Dermis microvascular lymphatic vessel endothelial cell (primary cell): ENCODE measurements at places on chromosomes 2 and 18. TPM values are rescaled to one million over a fixed set of nuclear protein-coding genes. Genes with fewer than 3 reads are reported as not detected.
A peak's percentile ranks its signal among the peaks of the same experiment; 100 is the strongest.

DNA sequence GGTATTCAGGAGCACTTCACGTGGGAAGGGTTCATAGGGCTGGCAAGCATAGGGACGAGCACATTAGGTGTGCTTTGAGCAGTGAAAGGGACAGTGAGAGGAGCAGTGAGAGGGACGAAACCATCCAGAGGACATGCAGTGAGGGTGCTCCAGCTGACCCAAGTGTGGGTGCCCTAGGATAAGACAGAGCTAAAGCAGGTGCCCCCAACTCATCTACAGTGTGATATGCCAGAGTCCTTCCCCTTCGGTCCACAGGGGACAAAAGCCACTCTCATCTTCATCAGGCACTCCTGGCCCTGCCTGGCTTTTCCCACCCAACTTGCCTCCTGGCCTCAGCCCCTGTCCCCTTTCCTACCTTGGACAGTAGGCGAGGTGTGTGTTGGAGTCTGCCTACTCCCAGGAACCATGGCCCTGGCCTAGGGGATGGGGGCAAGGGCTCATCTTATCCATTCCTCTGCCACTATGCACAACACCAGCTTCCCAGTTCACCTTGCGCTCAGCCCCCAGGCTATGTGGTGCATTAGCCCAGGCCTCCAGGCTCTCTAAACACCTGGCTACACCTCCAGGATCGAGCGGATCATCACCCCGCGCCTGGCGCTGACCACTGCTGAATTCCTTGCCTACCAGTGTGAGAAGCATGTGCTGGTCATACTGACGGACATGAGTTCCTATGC lies 16.1 kb upstream of the ANKRD53 start:
- DNase-seq, result no peak

GRCh38 chr2:37168217-37168981 lies 11.6 kb upstream of the EIF2AK2 start:
- peak; percentile 24 for DNase-seq

DNA sequence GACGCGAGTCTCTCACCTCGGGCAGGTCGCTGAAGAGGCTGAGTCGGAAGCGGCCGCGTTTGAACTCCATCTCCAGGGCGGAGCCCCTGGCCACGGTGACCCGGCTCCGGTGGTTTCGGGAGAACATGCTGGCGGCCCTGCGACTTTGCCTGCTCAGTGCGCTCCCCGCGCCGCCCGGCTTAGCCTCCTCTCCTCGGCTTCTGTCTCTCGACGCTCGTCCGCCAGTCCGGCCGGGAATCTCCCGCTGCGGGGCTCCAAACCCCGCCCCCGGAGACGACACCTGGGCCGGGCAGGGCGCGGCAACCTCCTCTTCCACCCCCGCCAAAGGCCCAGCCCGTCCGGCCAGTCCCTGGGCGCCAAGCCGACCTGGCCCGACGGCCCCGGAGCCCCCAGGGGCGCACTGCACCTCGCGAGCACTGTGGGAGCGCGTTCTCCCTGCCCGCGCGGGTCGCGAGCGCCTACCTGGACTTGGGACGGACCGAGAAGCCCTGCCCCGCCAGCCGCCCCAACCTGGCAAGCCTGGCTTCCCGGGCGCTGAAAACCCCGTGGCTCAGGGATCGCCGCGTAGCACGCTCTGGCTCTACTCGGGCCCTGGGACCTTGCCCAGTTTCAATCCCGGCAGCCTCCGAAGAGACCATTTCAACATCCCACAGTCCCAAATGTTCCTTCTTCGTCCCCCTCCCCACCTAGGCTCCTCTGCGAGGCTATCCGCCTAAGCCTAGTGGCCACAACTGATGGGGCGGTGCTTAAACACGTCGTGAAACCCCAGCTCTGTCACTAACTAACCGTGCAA lies at the start of gene RTKN:
TSS of gene RTKN (minus strand) at position 248 of the 793 bp plus-strand sequence. CDS start at position 127, 121 bp downstream.
- DNase-seq, result no peak

DNA sequence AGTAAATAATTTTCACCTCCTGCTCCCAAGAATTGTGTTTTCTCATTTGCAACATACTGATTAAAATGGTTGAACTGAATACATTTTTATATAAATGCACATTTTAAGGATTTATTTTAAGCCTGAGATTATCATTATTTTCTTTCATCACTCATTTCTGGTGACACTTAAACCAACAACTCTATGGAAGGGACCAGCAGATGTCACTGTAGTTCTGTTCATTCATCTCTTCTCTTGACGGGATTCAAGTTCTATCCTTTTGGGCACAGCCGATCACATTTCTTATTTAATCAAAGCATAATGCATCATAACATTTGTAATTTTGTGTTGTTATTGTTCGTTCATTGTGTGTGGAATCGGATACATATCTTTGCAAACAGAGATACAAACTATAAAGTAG lies 417.9 kb downstream of the HRH4 start:
- DNase-seq, result peak; percentile 72

- DNase-seq, result no peak
These were observed 279.7 kb upstream of the TRIB2 start for GRCh38 chr2:12436935-12437561.

DNA sequence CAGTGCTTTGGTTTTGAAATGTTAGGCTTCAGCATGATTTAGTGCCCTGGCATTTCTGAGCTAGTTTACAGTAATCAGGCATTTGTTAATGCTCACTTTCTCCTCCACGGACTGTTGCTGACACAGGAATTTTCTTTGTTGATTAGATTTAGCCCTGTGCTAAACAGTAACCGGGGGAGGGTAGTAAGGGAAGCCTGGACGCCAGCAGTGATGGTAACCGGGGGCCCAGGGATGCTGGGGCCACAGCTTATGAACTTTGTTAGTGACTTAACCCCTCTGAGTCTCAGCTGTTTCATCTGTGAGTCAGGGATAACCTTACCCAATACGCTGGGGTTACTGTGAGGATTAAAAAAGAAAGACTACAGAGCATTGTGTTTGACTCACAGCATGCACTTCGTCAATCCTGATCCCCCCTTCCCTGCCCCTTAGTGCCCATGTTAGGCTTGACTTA lies 33.5 kb downstream of the KLHL29 start:
- no peak for DNase-seq

GRCh38 chr2:199471443-199472057 lies 13.8 kb upstream of the SATB2 start:
- DNase-seq, result peak; percentile 47

DNA sequence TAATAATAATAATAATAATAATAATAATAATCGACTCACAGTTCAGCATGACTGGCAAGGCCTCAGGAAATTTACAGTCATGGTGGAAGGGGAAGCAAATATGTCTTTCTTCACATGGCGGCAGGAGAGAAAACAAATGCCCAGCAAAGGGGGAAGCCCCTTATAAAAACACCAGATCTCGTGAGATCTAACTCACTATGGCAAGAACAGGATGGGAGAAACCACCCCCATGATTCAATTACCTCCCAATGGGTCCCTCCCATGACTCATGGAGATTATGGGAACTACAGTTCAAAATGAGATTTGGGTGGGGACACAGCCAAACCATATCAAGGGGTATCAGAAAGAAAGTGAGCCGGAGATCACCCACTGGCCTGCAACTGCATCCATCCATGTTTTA lies 40.5 kb upstream of the PAPOLG start:
- DNase-seq, result no peak

GRCh38 chr2:121084130-121084680 lies 200.8 kb downstream of the TFCP2L1 start:
- DNase-seq, result no peak

- DNase-seq, result no peak
These were observed 64.2 kb upstream of the OTOS start for GRCh38 chr2:240204431-240205276.

DNA sequence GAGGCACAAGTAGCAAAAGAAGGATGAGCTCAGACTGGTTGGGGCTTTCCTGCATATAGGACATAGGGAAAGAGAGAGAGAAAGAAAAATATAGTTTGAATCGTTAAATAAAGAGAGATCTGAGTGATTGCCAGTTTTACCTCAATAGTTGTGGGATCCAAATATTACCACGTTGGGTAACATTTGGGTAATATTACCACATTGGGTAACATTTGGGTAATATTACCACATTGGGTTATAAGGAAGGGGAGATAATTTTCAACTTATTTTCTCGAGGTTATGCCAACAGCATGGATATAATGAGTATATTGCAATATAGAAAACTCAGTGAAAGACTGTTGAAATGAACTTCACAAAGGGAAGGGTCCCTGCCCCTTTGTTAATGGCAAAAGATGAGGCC lies 20.7 kb downstream of the SP140 start:
- DNase-seq, result no peak

DNA sequence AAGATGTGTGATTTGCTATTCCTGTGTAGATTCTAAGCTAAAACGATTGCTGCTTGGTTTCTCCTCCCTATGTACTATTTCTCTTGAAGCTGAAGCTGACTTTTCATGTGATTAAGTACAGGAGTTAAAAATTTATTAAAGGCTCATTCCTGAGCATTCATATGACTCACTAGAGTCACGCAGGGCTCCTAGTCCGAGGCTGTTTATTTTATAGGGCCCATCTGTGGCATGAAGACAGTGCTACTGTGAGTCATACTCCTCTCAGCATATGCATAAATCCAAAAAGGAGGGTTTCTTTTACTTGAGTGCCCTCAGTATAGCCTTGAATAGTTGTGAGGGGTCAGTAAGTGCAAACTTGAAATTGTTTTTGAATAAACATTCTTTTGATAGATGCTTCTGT lies 378.8 kb downstream of the PTPRM start:
- peak; percentile 91 for DNase-seq

- DNase-seq, result no peak
These were observed 133.2 kb downstream of the ACKR3 start for GRCh38 chr2:236702657-236703372.

DNA sequence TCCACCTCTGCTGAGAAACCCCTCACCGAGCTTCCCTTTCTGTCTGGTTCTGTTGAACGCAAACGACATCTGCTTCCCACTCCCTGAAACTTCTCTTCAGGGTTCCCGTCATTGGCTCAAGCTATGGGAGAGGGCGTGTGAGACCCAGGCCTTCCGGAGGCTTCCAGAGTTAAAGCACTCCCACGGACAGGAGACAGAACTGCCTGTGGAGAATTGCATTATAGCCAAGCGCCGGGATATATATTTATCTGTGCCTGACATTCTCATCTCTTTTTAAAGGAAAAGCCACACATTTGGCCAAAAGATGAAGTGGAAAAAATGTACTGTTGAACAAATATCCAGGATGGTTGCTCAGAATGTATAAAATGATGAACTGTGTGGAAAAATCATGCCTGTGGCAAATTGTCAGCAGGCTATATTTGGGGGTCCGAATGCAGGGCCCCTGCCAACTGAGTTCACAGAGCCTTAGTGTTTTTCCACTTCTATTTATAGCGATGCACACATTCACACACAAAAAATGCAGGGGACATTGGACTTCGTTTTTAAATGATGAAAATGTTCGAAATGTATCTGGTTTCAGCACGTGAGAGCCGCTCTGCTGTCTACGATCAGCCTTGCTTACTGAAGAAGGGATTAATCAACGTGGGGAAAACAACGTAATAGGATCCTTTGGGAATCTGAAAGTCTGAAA lies 59.5 kb downstream of the E2F6 start:
- DNase-seq, result peak; percentile 49

- no peak for DNase-seq
These were observed 208.4 kb downstream of the INSIG2 start for GRCh38 chr2:118296663-118297062.

- no peak for DNase-seq
These were observed 290.4 kb upstream of the ZC3H15 start for GRCh38 chr2:186195696-186196095.

DNA sequence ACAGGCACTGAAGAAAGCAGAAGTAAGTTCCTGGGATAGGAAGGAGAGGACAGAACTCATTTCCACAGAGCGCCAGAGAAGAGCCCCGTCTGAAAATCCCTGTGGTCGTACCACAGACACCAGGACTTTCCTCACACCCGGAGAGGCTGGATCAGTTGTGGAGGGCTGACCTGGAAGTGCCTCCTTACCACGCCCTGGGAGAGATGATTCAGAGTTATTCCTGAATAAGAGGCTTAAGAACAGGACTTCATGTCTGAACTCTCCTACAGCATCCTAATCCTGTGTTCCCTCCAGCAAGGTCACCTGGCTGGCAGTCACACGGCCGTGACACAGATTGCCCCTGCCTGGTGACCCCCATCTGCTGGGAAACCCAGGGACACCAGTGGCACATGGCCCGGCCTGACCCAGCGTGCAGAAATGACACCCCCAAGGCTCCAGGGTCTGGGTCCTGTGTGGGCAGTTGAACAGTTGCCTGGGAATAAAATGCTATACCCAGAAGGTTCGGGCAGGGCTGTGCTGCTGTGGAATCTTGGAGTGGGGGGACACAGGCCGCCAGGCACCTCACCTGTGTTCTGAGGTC lies 105.9 kb downstream of the PXDN start:
- DNase-seq, result no peak

GRCh38 chr2:156399950-156400705 lies 36.1 kb upstream of the GPD2 start:
- DNase-seq, result peak; percentile 43

DNA sequence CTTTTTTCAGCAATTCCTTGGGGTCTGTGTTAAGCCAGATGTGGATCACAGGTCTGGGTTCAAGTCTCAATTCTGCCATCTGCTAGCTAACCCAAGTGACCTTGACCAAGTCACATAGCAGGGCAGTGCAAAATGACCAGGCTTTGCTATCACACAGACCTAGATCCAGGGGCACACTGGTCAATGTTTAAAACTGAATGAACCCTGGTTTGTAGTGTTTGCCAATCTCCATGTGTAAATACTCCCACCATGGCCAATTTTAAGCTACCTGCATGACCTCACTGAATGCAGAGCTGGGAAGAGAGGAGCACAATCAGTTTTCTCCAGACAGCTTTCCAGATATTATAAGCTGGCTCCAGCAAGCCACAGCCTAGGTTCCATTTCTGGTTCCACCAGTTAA lies 142.9 kb downstream of the CHST9 start:
- no peak for DNase-seq

DNA sequence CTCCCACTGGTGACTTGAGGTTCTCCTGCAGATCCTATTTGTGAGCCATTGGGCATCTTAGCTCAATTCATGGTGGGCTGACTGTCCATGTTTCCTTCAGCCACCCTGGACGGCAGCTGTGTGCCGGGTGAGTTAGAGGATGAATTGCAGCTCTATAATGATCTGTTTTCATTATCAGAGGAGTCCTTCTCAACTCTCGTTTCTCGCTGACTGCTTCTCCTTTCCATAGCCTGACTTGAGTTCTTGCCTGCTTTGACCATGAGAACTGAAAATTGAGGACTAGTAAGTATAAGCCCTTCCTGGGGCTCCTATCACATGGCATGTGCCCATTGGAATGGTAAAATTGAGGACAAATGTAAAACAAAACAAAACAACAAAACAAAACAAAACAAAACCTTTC lies 121.8 kb downstream of the CDC42EP3 start:
- no peak for DNase-seq

Gene CFAP65
- total RNA-seq, result not detected in 2 replicates

Gene ONECUT2
- total RNA-seq, result under 0.01 TPM in 1 of 2 replicates, not detected in the other

Gene DCDC2C
- 0.13 TPM in 2 replicates for total RNA-seq

Gene TMEM200C
- under 0.01 TPM in 1 of 2 replicates, not detected in the other for total RNA-seq

Gene ANKRD30B
- not detected in 2 replicates for total RNA-seq

Gene MARCO
- total RNA-seq, result not detected in 2 replicates

Gene KIF1A
- total RNA-seq, result under 0.01 TPM in 2 replicates

Gene PIK3C3
- total RNA-seq, result 23.2 and 32.5 TPM in 2 replicates
